ENCODE measurements at places on chromosomes 3 and 15.

- DNase-seq, result no peak
Measured at GRCh38 chr3:52188556-52188955, 9.4 kb upstream of the ALAS1 start.

DNA sequence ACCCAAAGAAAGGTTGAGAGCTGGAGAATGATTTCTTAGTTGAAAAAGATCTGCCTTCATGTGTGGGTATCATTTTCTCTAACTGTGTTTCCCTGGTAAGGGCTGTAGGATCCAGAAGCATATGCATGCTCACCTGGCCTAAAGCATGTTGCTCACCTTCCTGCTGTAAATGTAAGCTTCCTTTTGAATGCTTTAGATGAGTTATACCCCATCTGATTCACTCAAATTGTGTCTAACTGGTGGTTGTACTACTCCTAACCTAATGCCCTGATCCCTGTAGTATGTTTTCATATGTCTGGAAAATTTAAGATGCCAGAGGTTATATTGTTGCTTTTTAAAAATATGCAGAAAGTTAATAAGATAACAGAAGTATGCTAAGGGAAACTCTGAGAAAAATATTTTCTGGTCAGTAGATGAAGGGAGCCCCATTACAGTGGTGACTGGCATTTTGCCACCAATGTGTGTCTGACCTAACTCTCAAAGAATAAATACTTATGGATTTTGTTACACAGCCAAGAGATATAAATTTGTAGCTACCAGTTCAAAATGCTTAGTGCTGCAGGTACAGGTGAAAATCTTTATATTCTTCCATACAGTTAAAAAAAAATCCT lies 7.7 kb downstream of the FILIP1L start:
- no peak for DNase-seq

- DNase-seq, result peak; percentile 51
Measured at GRCh38 chr3:139937674-139938279, 2.8 kb downstream of the CLSTN2 start.

- DNase-seq, result no peak
Measured at GRCh38 chr3:10010421-10010877, 15.8 kb upstream of the FANCD2 start.

- no peak for DNase-seq
Measured at GRCh38 chr3:99505200-99505599, 133.2 kb upstream of the COL8A1 start.

GRCh38 chr3:142866841-142867631 lies 21.8 kb downstream of the PCOLCE2 start:
- no peak for DNase-seq

- DNase-seq, result no peak
Measured at GRCh38 chr3:41000471-41000870, 198.8 kb upstream of the CTNNB1 start.

DNA sequence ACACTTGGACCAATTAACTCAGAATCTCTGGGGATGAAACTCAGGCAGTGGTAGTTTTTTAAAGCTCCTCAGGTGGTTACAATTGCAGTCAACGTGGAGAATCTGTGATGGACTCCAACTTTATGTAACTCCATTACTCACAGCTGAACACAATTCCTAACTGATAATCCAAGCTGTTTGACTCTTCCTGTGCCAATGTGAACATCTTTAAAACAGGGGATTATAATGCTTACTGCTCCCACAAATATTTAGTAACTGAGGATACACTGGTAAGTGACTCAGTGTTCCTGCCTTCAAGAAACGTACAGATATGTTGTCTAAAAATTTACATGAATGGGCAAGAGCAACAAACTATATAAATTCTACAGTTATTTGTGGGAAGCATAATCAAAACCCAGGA lies 85.6 kb downstream of the OSBPL10 start:
- DNase-seq, result no peak

DNA sequence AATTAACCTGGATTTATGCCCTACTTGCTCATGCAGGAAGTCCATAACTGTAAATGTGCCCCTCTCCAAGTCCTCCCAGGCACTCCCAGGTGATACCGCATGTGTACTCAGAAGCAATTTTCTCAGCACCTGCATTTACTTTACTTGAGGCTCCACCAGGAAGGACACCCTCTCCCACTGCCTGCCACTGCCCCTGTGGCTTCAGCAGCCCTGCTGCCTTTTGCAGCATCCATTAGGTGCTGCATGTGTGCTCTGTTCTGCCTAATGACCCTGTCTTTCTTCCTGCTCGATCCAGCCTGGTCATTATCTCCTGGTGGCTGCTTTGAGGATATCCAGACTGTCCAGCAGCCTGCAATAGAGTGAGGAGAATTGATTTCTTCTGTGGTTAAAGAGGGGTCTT lies 107.6 kb upstream of the SEMA6D start:
- no peak for DNase-seq

DNA sequence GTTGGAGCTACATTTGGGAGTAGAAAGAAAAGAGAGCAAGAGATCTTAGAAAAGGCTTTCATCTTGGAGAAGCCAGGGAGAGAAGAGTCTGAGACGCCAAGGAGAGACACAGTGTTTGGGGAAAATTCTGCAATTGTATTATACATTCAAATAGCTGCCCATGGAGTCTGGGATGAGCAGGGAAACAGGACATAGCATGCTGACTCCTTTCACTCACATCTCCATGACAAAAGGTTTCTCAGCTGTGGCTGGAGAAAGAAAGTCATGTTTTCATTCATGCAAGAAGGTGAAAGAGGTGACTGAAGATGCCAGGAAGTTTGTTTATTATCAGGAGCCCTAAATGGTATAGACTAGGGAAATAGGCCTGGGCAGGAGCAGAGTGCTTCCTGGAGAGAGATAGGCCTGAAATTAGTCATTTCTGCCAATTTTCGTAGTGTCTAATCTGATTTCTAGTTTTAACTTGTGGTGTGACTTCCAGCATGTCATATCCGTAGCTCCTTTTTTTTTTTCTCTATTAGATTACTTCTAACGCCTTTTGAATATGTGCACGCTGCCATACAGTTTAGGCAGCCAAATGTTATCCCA lies 34.1 kb downstream of the ACP3 start:
- DNase-seq, result no peak

- DNase-seq, result peak; percentile 24
Measured at GRCh38 chr3:151379083-151379734, 5.3 kb downstream of the P2RY12 start.

GRCh38 chr3:185149591-185149990 lies 3.3 kb downstream of the C3orf70 start:
- no peak for DNase-seq

- no peak for DNase-seq
Measured at GRCh38 chr3:193457526-193457925, 79.0 kb upstream of the ATP13A5 start.

DNA sequence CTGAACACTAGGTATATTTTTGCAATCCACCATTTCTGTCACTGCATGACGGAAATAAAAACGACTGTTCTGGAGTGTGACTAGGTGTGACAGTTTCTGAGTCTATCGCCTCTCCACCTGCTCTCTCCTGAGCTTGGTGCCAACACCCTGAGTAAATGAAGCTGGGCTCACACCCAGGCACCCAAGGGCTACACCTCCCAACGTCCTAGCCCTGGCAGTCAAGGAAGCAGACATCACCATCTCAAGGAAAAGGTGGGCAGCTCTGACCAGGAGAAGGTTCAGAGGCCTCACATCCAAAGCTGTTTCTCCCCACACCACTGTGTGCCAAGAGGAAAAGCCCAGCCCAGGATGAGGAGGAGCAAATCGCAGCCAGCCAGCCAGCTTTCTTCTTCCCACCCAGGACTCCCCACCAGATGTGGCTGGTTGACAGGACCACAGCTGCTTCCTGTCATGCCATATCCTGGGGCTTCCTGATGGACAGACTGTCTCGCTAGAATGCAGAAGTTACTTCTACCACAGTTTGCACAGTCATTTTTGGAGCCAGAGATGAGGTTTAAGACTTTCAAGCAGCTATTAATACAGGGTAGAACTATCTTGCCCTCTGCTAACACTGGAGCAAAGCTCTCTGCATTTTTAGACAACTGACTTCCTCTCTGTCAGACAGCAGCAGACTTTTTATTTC lies 3.3 kb downstream of the SCAMP2 start:
- peak; percentile 80 for DNase-seq

- DNase-seq, result no peak
Measured at GRCh38 chr3:13277196-13277813, 142.8 kb downstream of the NUP210 start.

GRCh38 chr3:151168269-151169094 lies 34.5 kb downstream of the GPR171 start:
- peak; percentile 93 for DNase-seq

- DNase-seq, result peak; percentile 70
Measured at GRCh38 chr15:70023064-70023768, 74.5 kb downstream of the TLE3 start.

- peak; percentile 8 for DNase-seq
Measured at GRCh38 chr3:121545049-121545573, 677 bp downstream of the POLQ start.

DNA sequence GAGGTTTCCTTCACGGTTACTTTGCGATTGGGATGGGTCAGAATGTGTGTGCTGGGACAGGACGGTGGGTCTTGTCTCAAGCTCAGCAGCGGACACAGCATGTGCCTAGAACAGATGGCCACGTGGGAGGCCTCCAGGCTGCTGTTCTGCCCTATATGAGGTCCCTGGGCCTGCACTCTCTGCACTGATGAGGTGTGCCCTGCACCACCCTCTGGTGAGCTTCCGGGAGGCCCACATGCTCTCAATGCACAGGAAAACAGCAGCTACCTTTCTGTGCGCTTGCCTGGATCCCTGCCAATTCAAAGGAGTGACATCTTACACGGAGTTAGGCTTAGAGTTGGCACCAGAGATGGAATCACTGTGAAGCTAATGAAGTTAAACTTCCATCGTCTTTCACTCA lies 59.8 kb downstream of the BOC start:
- DNase-seq, result no peak

GRCh38 chr15:95603802-95604201 lies 726.7 kb upstream of the NR2F2 start:
- no peak for DNase-seq

GRCh38 chr3:140394488-140395133 lies 283.3 kb upstream of the TRIM42 start:
- no peak for DNase-seq

DNA sequence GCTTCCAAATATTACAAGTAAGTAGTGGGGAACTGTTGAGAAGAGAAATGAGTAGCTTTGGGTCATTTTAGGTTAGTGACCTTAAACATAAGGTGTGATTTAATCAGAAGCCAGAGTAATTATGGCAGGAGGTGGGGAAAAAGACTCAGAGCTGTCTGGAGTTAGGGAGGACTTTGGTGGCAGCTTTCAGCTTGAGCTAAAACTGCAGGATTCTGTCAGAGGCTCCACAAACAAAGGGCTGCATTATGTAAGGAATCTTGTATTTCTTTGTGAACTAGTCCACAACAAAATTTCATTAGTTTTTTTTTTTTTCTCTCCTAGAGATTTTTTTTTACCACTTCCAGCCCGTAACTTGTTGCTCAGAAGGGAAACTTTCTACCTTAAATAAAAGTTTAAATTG lies 345.3 kb downstream of the TIGIT start:
- no peak for DNase-seq

DNA sequence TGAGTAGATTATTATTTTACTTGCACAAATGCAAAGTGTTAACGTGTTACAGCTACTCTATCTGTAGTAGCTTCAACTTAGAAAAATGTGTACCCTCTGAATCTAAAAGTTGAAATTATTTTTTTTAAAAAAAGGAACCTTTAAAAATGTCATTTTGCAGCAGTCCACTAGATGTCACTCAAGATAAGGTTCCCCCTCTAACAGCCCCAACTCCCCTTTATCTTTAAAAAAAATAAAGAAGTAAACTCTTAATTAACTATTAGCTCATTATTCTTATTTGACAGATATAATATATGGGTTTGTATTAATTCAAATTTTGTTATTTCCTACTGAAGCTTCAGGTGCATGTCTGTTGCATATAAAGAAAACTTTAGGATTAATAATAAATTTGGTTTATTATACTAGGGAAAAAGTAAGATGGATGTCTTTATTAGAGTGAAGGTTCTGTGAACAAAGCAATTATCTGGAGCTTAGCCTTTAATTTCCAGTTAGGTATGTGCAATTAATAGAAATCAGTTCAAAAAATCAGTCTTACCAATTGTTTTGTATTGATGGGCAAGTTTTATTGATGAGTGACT lies 288.5 kb downstream of the VGLL3 start:
- DNase-seq, result no peak

DNA sequence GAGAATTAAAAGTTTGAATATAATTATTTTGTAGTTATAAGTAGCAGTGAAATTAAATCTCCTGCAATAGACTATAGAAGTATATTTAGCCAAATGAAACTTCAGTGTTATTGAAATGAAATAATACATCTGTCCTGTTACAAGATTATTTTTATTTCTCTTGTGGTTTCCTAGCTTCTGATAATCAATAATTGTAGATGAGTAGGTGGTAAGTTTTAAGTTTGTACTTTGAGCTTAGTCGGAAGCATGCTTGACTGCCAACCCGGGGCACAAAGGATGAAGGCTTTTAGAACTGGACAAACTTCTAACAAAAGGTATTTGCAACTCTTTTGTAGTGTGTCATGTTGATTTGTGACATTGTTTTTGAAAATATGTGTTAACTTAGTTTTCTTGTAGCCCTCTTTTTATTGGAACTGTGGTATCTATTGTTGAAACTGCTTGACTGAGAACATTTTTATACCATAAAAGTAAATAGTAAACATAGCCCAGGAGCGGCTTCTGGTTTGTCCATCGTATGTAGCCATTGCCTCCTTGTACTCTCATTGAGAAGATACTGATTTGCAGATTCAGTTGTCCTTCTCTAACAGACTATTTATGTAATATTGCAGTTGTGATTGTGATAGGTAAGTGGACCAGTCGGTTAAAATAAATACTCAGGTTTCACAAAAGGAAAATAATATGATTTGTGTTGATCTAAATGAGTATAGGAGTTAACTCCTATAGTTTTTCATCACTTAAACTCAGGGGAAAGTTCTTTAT lies 2.9 kb downstream of the CTNNB1 start:
- DNase-seq, result no peak

DNA sequence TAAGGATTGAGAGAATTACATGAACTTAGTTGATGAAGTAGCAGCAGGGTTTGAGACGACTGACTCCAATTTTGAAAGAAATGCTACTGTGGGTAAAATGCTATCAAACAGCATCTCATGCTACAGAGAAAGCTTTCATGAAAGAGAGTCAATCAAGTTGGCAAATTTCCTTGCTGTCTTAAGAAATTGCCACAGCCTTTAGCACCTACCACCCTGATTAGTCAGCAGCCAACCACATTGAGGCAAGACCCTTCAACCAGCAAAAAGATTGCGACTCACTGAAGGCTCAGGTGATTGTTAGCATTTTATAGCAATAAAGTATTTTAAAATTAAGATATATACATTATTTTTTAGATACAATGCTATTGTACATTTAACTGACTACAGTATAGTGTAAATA lies 80.9 kb downstream of the RAP2B start:
- DNase-seq, result no peak

All from activated naive CD4-positive, alpha-beta T cell treated with anti-CD3 and anti-CD28 coated beads for 36 hours (primary cell).